ENCODE measurements at places on chromosomes 6 and 20.

- DNase-seq: no peak
These were observed 119.3 kb upstream of the F13A1 start for GRCh38 chr6:6439778-6440177.

GRCh38 chr6:156016186-156016976 is 560.7 kb upstream of the NOX3 start:
- no peak for DNase-seq

- DNase-seq: peak; percentile 75
These were observed 9.4 kb upstream of the HDDC2 start for GRCh38 chr6:125310994-125311649.

DNA sequence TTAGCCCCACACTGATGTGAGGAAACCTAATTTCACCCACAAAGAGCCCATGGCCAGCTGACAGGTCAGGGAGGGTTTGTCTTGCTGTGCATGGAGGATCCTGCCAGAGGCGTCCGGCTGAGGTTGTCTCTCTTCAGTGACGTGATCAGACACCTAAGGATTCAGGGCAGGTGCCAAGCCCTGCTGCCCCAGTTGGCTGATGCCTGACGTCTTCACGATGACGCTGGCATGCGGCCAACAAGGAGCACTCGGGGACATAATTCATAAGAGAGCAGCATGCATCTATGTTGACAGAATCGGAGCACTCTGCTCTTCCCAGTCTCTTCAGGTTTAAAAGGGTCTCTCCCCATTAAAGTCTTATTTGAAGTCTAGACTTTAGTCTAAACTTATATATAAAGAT is 47.8 kb downstream of the PSMB1 start:
- no peak for DNase-seq

GRCh38 chr20:62618611-62619529 is 23.4 kb upstream of the SLCO4A1 start:
- DNase-seq: no peak

- DNase-seq: no peak
These were observed 748 bp upstream of the ATP9A start for GRCh38 chr20:51768759-51769517.

GRCh38 chr6:12028213-12028612 is 16.1 kb downstream of the HIVEP1 start:
- no peak for DNase-seq

GRCh38 chr6:71383901-71384489 is 95.4 kb downstream of the OGFRL1 start:
- DNase-seq: peak; percentile 26

GRCh38 chr20:46251211-46251673 is 57.1 kb downstream of the CDH22 start:
- no peak for DNase-seq

GRCh38 chr20:32562495-32562911 is 22.6 kb downstream of the NOL4L start:
- peak; percentile 69 for DNase-seq

DNA sequence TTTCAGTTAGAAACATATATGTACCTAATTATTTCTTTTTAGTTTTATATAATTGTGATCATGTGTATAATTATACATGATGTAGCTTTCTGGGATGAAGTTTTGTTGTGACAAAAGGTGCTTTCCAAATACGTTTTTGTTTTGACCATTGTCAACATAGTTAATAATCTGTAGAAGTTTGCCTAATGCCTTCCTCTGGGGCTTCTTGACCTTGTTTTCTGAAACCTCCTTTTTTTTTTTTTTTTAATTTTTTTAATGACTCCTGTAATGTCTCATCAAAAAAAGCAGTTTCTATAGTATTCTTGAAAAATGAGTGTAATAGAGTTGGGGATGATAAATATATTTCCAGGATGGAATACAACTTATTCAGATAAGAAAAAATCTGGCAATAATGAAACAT is 434.7 kb upstream of the SOX4 start:
- DNase-seq: no peak

DNA sequence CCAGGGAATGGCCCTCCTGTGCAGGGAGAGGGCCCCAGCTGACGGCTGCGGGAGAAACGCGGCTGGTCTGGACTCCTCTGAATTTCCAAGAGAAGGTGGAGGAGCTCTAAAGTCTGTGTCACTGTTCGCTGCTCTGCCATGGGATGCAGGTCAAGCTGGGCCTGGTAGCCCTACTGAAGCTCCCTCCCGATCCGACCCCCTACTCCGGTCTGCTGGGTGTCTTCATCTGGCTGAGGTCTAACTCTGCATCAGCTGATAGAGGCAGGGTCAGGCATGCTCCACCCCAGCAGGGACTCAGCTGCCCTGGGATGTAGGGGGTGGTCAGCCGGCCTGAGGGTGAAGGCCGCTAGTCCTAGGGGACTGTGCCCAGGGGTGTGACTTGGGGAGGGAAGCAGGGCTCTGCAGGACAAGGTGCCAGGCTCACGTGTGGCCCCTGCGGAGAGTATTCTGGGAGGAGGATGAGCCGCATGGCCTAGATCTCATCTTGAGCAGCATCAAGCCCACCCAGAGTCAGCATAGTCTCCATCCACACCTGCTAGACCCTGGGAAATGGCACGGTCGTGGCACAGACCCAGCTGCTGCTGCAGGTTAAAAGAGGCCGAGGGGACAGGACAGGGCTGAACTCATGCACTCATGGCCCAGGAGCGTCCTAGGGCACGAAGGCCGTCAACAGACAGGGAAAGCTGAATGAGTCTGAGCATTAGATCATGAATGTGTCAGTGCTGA is 1.4 kb downstream of the CST3 start:
- DNase-seq: no peak

GRCh38 chr20:45211569-45212474 is 5.0 kb downstream of the SEMG1 start:
- DNase-seq: no peak

- no peak for DNase-seq
These were observed 32.8 kb downstream of the KCNK17 start for GRCh38 chr6:39281312-39281980.

DNA sequence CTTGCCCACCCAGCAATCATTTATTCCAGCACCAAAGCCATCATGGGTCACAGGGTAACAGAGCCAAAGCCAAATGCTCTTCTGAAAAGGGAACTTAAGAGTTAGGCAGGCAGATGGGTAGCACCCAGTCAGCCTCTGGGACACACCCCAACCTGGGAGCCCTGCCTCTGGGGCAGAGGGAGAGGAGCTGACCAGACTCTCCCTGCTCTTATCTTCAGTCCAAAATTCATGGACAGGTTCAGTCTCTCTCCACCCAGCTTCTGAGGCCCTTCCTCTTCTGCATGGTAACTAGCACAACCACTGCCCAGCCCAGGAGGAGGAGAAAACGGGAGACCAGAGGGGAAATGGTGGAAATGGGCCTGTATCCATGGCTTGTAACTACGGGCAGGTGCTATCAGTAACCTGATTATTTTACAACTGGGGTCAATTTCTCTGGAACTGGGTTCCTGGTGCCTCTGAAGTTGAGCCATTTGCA is 105.4 kb downstream of the NOL4L start:
- no peak for DNase-seq

- DNase-seq: no peak
These were observed 70.2 kb downstream of the CEP57L1 start for GRCh38 chr6:109165392-109165974.

DNA sequence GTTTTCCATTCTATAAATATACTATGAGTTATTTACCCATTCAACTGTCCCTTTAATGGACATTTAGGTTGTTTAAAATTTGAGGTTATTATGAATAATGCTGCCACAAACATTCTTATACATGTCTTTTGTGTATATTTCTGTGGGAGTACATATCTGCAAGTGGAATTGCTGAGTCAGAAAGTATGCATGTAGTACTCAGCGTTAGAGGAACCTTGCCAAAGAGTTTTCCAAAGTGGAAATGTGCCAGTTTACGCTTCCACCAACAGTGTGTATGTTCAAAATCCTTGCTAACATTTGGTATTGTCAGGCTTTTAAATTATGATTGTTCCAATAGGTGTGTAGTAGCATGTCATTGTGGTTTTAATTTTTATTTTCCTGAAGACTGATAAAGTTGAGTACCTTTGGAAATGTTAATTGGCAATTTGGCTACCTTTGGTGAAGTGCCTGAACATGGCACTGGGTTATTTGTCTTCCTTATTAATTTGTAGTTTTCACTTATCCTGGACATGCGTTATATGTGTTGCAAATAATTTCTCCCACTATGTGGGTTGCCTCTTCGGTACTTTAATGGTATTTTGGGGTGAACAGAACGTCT is 341.2 kb downstream of the CD83 start:
- DNase-seq: no peak

GRCh38 chr6:113860181-113860955 is 3.2 kb downstream of the MARCKS start:
- DNase-seq: no peak

DNA sequence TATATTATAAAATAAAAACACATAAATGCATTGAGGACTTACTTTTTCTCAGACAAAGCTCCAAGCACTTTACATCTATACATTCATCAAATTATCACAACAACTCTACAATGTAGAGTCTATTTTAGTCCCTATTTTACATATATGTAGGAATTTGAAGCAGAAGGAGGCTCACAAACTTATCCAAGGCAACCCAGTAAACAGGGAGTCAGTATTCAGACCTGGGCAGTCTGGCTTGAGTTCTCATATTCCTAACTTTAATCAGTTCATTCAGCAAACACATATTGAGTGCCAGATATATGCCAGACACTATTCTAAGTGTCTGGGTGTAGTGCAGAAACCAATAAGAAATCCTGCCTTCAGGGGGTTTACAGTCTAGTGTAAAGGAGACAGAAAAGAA is 129.2 kb downstream of the C6orf58 start:
- no peak for DNase-seq

- no peak for DNase-seq
These were observed 149.2 kb upstream of the PRDM1 start for GRCh38 chr6:105936972-105937371.

- DNase-seq: no peak
These were observed 69.9 kb downstream of the MRPL14 start for GRCh38 chr6:44057238-44057930.

GRCh38 chr6:118377711-118378414 is 170.2 kb upstream of the PLN start:
- DNase-seq: no peak

DNA sequence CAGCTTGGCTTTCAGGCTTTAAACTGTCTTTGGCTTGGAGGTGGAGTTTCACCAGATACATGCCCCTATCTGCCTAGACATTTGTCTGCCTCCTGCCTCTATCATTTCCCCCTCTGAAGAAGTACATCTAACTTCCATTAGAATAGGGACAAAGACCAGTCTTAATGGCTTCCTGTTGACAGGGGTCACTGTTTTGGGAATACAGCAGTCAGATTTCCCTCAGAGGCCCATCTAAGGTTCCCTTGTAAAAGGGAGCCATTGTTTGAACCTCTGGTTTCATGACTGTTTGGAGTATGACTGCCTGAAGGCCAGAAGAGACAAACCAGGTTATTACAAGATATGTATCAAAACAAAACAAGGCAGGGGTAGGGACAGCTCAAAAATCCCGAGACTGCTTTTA is 665.7 kb upstream of the GJE1 start:
- no peak for DNase-seq

DNA sequence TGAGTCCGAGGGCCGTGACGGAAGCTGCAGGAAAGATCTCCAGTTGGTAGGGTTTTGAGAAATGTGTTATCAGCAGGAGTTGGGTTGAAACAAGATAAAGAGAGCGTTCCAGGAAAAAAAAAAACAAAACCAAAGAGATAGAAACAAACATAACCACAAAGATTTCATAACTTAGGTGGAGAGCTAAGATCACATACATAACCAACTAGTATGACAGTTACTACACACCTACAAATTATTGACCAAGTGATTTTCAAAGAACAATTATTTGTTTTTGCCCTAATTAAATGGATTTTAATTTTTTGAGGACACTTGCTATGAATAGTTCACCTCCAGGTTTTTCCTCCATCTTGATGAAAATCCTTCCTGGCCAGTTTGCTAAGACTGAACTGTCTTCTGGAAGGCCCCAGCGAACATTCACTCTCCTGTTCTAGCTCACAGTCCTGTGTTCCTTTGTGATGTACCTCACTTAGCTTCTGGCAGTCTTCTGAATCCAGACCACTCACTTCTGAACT is 69.4 kb downstream of the SNX9 start:
- no peak for DNase-seq

DNA sequence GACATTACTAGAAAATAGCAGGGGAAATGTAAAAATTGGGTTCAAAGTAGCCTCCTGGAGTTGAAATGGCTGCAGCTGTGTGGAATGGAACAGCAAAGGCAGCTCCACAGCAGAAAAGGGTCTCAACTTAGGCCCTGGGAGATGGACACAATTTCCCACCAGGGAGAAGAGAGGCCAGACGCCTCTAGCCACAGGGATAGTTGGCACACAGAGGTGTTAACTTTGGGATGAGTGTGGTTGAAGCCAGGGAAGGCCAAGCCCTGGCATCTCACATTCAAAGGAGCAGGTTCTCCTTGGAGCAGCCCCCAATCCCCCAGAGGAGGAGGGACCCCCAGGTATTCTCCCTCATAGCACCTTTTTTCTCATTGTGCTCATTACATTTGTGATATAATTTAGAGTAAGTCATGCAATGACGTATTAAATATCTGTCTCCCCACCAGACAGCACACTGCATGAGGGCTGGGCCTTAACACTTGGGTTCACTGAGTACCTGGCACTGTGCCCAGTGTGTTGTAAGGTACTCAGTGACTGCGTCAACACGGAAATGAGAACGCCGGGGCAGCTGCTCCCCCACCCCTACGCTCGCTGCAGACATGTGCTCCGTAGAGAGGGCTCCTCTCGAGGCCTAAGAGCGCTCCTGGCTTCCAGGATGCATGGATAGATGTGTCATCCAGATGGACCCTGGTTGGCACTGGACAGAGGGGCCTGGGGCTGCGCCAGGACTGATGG is 76.0 kb upstream of the CD93 start:
- no peak for DNase-seq

DNA sequence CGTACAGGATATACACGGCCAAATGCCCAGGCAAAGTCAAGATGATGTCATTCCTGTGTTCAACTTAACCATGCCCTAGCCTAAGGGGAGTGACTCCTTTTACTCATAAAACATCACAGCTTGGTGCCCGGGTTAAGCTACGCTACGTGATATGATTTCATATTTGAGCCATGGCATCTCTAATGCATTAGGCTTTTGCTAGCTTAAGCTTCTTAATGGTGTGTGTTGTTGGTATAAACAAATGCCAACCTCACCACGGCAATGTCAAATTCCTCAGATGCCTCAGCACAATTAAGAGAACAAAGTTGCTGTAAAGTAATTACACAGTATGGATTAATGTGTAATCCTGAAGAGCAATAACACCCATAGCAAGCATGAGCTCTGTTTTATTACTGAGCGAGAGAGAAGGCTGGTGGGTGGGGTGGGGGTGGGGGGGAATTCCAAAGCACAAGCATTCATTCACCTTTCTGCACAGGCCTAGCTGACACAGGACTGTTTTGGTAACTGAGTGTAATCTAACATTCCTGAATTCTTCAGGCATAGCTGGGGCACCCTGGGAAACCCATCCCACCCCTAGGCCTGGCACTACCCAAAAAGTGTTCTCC is 44.7 kb upstream of the CNKSR3 start:
- no peak for DNase-seq

- no peak for DNase-seq
These were observed 118.4 kb upstream of the BTBD3 start for GRCh38 chr20:11799281-11799684.
